Trophoblast cell (in vitro differentiated cells and primary cell): ENCODE measurements at places on chromosomes 4 and X.
A peak's percentile ranks its signal among the peaks of the same experiment; 100 is the strongest.

DNA sequence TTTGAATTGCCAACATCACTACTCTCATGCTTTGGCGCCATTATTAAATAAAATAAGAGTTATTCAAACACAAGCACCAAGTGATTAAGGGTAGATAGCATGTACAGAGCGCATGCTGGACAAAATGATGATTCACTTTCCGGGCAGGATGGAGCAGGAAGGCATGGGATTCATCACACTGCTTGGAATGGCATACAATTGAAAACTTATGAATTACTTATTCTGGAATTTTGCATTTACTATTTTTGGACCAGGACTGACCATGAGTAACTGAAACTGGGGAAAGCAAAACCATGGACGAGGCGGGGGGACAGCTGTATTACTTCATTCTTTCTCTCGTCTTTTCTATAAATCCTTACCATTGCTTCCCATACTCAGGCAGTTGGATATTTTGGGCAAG is 28.5 kb upstream of the FGF5 start:
- no peak overlapping the region for H3K27ac ChIP-seq
- H3K27me3 ChIP-seq, result no peaks in the 10 kb centered on the region
- H3K4me1 ChIP-seq, result no peaks in the 10 kb centered on the region
- peak; percentile 3 for DNase-seq
- no peak overlapping the region for H3K4me3 ChIP-seq

DNA sequence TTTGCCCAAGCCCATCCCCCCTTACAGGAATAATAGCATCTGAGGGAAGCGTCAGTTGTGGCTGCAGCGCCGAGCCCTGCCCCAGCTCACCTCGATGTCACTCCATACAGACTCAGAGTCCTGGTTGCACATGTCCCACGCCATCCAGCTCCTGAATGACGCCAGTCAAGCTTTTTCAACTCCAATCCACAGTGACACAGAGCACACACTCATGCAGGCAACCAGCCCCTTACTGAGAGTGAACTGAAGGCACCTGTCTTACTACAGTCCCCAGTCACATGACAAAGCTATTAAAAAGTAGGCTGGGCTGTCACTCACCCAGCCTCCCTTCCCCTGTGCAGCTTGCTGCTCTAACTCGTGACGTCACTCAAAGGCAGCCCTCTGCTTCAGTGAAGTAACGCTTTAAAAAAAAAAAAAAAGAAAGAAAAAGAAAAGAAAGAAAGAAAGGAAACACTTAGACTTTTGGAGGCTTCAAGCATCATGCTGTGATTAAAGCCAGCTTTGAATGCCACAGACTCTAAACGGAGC is at the start of gene PPARGC1A:
PPARGC1A (minus strand) TSS at position 234 of the 528 bp plus-strand sequence; CDS start at position 144, 90 bp downstream.
- H3K27me3 ChIP-seq, result no peaks in the 10 kb centered on the region
- H3K4me3 ChIP-seq, result peak within 1 kb of the TSS; percentile 51
- H3K4me1 ChIP-seq, result peaks cover 7% of the 10 kb centered on the region
- no peaks in the 10 kb centered on the region for H3K36me3 ChIP-seq

- no peaks in the 10 kb centered on the region for H3K4me1 ChIP-seq
- H3K27ac ChIP-seq, result no peak overlapping the region
- peak; percentile 2 for DNase-seq
- H3K4me3 ChIP-seq, result peak overlapping the region; percentile 96
Measured at GRCh38 chrX:123731987-123732669, 724 bp downstream of the THOC2 start.

DNA sequence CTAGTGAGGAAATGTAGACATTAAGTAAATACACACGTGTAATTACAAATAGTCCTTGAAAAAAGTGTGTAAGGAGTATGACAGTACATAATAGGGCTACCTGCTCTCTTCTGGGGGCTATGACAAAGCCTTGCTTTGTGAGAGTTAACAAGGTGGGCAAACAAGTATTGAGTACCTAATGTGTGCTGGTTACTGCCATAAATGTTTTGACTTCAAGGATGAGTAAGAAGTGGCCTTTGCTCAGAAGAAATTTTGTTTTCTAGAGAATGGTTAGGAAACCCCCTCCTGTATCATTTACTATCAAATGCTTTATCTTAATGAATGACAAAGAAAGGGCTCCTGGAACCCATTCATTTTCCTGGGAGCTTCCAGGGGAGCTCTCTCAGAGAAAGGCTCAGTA is 167.0 kb upstream of the CASK start:
- H3K4me3 ChIP-seq, result no peak overlapping the region
- DNase-seq, result no peak
- H3K36me3 ChIP-seq, result no peaks in the 10 kb centered on the region
- peaks cover 7% of the 10 kb centered on the region for H3K4me1 ChIP-seq
- no peaks in the 10 kb centered on the region for H3K27me3 ChIP-seq

- no peaks in the 10 kb centered on the region for H3K4me1 ChIP-seq
- H3K36me3 ChIP-seq, result peaks cover 6% of the 10 kb centered on the region
- H3K27me3 ChIP-seq, result no peaks in the 10 kb centered on the region
- H3K4me3 ChIP-seq, result no peak overlapping the region
- H3K27ac ChIP-seq, result no peak overlapping the region
Measured at GRCh38 chr4:184672741-184673140, 23.2 kb downstream of the PRIMPOL start.

GRCh38 chrX:96692454-96692853 is 7.8 kb downstream of the DIAPH2 start:
- no peak overlapping the region for H3K27ac ChIP-seq
- DNase-seq, result no peak
- H3K4me1 ChIP-seq, result peaks cover 1% of the 10 kb centered on the region
- H3K27me3 ChIP-seq, result no peaks in the 10 kb centered on the region
- H3K36me3 ChIP-seq, result no peaks in the 10 kb centered on the region

DNA sequence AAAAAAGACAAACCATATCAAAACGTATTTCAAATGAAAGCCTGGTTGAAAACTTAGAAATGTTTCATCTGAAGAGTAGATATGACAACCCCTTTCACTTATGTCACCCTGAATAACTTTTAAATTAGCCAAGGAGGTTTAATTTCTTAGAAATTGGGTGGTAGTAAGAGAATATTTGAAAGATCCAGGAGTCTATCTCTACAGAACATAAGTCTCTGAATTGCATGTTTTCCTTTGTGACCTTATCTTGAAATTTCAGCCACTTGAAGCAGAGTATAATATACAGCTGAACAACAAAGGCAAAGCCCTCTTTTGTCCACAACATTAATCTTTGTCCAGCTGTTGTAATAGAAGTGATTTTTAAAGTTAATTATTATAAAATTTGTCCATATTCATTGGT is 49.5 kb downstream of the TMEM154 start:
- H3K4me1 ChIP-seq, result peaks cover 4% of the 10 kb centered on the region
- H3K27ac ChIP-seq, result no peak overlapping the region
- DNase-seq, result no peak
- H3K36me3 ChIP-seq, result peaks cover 14% of the 10 kb centered on the region

- peak; percentile 95 for DNase-seq
- H3K27ac ChIP-seq, result no peak overlapping the region
- H3K4me1 ChIP-seq, result no peaks in the 10 kb centered on the region
- H3K27me3 ChIP-seq, result no peaks in the 10 kb centered on the region
- H3K4me3 ChIP-seq, result no peak overlapping the region
Measured at GRCh38 chr4:156294577-156294976, 340.9 kb upstream of the CTSO start.

DNA sequence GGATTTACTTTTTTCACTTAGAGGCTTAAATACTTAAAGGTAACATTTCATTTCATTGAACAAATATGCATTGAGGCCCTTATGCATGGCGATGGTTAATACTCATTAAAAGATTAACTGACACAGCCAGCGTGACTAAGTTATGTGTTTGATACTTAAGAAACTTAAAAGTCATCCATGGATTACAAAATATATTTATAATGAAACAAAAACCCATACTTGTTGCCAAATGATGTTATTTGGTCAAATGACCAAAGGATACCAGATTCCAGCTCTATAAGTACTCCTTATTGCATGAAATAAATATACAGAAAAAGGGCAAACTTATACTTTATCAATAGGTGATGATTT is 26.7 kb downstream of the ZNF330 start:
- H3K36me3 ChIP-seq, result no peaks in the 10 kb centered on the region
- H3K27me3 ChIP-seq, result no peaks in the 10 kb centered on the region
- no peak for DNase-seq
- no peak overlapping the region for H3K4me3 ChIP-seq
- H3K27ac ChIP-seq, result no peak overlapping the region

GRCh38 chr4:86924811-86925210 is 10.0 kb upstream of the AFF1 start:
- H3K36me3 ChIP-seq, result no peaks in the 10 kb centered on the region
- H3K4me3 ChIP-seq, result no peak overlapping the region
- no peak overlapping the region for H3K27ac ChIP-seq
- peak; percentile 85 for DNase-seq
- H3K27me3 ChIP-seq, result no peaks in the 10 kb centered on the region
- H3K4me1 ChIP-seq, result peaks cover 19% of the 10 kb centered on the region

- no peak overlapping the region for H3K4me3 ChIP-seq
- DNase-seq, result peak; percentile 6
- no peaks in the 10 kb centered on the region for H3K4me1 ChIP-seq
Measured at GRCh38 chrX:10611441-10612090, 8.8 kb downstream of the MID1 start.

- no peaks in the 10 kb centered on the region for H3K36me3 ChIP-seq
- DNase-seq, result no peak
- H3K27me3 ChIP-seq, result no peaks in the 10 kb centered on the region
- H3K27ac ChIP-seq, result no peak overlapping the region
- H3K4me3 ChIP-seq, result no peak overlapping the region
Measured at GRCh38 chr4:5166377-5166776, 115.1 kb downstream of the STK32B start.

- no peak for DNase-seq
- H3K4me3 ChIP-seq, result no peak overlapping the region
- no peak overlapping the region for H3K27ac ChIP-seq
- H3K27me3 ChIP-seq, result no peaks in the 10 kb centered on the region
- no peaks in the 10 kb centered on the region for H3K4me1 ChIP-seq
- H3K36me3 ChIP-seq, result no peaks in the 10 kb centered on the region
Measured at GRCh38 chr4:148103597-148104355, 338.4 kb downstream of the NR3C2 start.

DNA sequence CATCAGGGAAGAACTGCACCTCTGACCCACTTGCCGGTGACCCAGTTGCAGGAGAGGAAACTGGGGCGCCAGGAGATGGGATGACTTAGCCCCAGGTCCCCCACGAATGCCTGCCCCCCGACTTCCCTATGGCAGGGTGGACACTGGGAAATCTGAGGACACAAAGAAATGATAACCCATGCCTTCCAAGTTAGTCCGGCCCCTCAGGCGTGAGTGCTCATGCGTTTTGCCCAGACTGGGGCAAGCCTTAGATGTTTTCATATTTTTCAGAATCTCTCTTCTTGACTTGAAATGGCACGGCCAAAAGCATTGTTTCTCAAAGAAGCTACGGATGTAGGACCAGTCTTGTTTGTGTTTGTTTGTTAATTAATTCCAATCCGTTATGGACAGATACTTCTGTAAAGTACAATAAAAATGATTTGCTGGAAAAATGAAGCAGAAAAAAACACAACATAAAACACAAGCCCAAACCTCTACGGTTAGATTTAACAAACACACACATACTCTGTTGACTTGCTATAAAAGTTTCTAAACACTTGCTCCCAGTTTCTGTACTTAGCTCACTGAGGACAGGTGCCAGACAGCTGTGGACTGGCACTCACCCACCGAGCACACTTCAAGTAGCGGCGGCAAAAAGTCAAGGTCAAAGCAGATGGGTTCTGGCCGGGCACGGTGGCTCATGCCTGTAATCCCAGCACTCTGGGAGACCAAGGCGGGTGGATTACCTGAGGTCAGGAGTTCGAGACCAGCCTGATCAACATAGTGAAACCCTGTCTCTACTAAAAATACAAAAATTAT is 341.5 kb downstream of the BCOR start:
- peak overlapping the region; percentile 89 for H3K27ac ChIP-seq
- no peaks in the 10 kb centered on the region for H3K36me3 ChIP-seq
- peak; percentile 58 for DNase-seq
- no peaks in the 10 kb centered on the region for H3K27me3 ChIP-seq
- H3K4me1 ChIP-seq, result peaks cover 37% of the 10 kb centered on the region

GRCh38 chr4:25927361-25928195 is 13.6 kb downstream of the SMIM20 start:
- H3K4me3 ChIP-seq, result no peak overlapping the region
- no peaks in the 10 kb centered on the region for H3K27me3 ChIP-seq
- no peaks in the 10 kb centered on the region for H3K4me1 ChIP-seq
- H3K36me3 ChIP-seq, result no peaks in the 10 kb centered on the region
- DNase-seq, result no peak
- H3K27ac ChIP-seq, result no peak overlapping the region

DNA sequence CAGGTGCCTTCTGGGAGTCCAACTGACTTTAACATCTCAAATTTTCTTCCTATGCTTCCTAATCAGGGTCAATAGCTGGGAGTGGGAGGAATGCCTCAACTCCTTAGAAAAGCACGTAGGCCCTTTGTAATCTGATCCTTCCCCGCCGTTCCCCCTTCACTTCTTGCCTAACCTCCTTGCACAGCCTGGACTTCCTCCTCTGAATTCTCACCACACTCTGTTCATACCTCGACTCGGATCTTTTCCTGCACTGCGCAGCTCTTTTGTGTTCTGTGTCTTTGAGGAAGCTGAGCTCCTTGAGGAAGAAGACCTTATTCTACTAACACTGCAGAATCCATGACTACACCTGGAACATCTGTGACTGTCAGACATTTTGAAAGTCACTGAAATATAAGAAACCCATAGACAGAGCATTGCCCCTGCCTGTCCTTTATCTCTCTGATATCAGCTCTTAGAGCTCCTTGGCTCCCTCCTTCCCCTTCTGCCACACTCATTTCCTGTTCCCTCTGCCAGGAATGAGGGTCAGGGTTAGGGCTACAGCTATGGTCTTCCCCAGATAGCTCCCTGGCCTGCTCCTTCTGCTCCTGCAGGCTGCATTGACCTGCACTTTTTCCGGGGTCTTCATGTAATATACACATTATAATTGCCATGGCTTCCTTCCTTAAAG is 140.2 kb upstream of the LDB2 start:
- no peaks in the 10 kb centered on the region for H3K36me3 ChIP-seq
- H3K27ac ChIP-seq, result no peak overlapping the region
- no peaks in the 10 kb centered on the region for H3K4me1 ChIP-seq
- H3K27me3 ChIP-seq, result no peaks in the 10 kb centered on the region

DNA sequence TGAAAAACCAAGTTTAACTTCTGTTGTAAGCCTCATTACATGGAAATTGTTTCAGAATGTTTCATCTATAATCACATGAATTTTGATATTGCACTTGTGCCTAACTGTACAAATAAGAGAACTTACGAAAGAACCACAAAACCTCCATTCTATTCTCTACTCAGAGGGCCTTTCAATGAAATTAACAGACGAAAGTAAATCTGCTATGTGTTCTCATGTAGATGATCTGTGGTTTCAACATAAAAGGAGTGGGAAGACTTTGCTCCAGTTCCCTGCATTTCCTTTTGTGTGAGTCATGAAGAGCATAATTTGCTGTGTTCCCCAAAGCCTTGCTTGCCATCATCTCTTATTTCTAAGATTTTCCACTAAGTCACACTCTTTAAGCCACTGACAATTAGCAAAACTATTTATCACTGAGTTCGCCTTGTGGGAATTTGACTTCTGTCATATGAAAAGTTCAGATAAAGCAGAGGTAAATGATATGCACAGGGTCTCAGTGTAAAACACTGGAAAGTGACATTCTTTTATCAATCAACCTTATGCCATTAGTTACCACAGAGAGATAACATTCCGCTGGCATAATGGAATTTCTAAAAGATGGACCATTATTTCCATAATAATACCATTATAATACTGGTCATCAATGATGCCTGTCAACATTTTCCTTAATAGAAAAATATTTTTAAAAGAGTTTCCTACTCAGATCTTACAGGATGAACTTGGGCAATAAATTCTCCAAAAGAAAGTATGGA is 329.8 kb downstream of the NR3C2 start:
- DNase-seq, result no peak
- H3K4me3 ChIP-seq, result no peak overlapping the region
- no peaks in the 10 kb centered on the region for H3K36me3 ChIP-seq
- H3K27ac ChIP-seq, result no peak overlapping the region
